ENCODE measurements at places on chromosomes 5 and 9.

- no peak for DNase-seq
Observed at GRCh38 chr5:159309689-159310433, 20.4 kb downstream of the IL12B start.

GRCh38 chr5:138000102-138000723, 32.7 kb downstream of the FAM13B start:
- DNase-seq: no peak

DNA sequence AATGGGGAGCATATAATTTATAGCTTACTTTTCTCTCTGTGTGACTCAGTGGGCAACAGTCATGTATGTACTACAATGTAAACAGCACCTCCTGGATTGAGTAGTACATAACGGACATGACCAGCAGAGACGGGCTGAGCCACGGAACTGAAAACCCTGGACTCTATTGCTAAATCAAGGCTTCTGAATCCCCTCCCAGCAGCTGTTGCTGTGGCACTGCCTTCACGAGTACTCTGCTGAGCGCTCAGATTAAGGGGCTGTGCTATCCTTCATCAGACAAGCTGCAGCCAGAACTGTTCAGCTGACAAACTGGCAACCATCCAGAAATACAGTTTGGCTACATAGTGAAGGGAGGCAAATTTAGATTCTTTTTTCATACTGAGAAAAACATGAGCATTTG, 131.3 kb upstream of the CCDC180 start:
- DNase-seq: no peak

GRCh38 chr9:124179196-124180071, 78.3 kb upstream of the NEK6 start:
- DNase-seq: no peak

DNA sequence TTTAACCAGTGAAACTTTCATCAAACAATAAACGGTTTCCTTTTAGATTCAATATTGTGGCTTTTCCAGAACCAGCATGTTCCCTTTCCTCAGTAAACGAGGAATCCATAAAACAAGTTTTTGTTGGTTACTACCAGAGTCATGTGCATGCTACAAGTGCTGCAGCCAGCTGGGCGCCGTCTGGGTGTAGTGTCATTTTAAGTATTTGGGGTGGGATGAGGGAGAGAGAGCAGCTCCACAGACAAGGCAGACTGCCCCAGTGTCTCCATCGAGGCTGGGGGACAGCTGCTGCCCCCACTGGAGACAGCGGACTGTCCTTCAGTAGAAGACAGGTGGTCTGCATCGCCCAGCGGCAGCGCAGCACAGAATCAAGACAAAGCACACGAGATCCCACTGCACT, 17.3 kb downstream of the ARPC5L start:
- DNase-seq: no peak

- no peak for DNase-seq
Observed at GRCh38 chr5:36740259-36740898, 134.0 kb downstream of the SLC1A3 start.

Data from stimulated activated CD8-positive, alpha-beta memory T cell treated with anti-CD3 and anti-CD28 coated beads, Interleukin-4, amount 100 ng/mL, for 1 hour (primary cell).